ENCODE measurements at places on chromosomes 3 and 15.

DNA sequence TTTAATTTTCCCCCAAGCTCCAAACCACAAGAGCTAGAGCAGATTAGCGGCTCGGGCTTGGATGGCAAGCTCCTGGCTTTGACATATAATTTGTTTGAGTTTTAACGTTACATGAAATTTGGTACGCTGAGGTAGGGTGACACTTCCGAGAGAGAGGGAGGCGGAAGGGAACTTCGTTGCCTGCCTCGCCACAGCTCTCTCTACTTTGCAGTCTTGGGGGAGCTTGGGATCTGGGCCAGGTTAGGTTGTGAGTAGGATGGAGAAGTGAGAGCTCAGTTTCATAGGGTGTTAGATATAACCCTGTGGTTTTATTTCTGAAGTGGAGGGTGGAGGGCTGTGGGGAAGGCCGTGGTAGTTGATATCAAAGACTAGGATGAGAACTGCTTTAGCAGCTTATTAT is 39.7 kb downstream of the LRTM1 start:
- DNase-seq, result no peak

DNA sequence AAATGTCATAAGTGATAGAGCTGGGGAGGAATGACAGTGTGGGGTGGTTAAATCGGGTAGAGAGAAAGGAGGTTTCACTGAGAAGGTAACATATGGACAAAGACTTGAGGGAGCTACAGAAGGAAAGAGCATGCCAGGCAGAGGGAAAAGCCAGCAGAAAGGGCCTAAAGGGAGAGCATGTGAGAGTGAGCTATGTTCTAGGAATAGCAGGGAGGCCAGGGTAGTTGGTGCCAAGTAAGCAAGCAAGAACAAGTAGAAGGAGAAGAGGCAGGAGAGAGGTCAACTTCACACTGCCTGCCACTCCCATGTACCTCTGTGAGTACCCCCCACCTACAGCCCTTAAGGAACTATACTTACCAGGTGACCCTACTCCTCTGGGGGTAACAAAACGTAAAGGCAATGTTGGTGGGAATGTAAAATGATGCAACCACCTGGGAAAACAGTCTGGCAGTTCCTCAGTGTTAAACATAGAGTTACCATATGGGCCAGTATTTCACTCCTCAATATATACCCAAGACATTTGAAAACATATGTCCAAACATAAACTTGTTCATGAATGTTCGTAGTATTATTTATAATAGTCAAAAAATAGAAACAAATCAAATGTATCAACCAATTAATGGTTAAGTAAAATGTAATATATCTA is 67.6 kb downstream of the SFMBT1 start:
- DNase-seq, result no peak

DNA sequence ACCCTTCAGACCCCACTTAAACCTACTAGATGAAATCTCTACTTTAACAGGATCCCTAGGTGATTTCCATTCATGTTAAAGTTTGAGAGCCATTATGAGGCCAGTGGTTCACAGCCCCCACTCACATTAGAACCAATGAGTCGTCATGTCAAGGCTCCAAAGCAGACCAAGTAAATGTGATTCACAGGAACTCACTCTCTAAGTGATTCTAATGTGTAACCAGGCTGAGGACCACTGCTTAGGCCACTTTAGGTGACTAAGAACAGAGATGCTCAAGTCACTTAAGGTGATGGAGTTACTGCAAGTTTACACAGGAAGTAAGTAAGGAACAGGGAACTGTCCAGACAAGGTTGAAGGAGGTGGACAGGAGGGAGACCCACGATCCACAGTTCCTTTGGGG is 7.7 kb downstream of the GALNT15 start:
- no peak for DNase-seq

GRCh38 chr3:50132421-50133282 is 22.5 kb upstream of the SEMA3F start:
- no peak for DNase-seq

GRCh38 chr3:143414571-143415253 is 295.1 kb downstream of the CHST2 start:
- no peak for DNase-seq

- DNase-seq, result no peak
These were observed 21.1 kb upstream of the CORO2B start for GRCh38 chr15:68557469-68558317.
